Lung microvascular endothelial cell (primary cell): ENCODE measurements at places on chromosomes 7 and 10.
A peak's percentile ranks its signal among the peaks of the same experiment; 100 is the strongest.

- peak; percentile 72 for DNase-seq
Observed at GRCh38 chr10:132387764-132388210, 9.2 kb upstream of the PWWP2B start.

GRCh38 chr10:35726846-35727245 is 84.8 kb upstream of the FZD8 start:
- DNase-seq: no peak

GRCh38 chr10:90855126-90855525 is 2.7 kb downstream of the HTR7 start:
- no peak for DNase-seq

GRCh38 chr10:62380016-62380415 is 5.8 kb downstream of the ZNF365 start:
- DNase-seq: no peak

- DNase-seq: no peak
Observed at GRCh38 chr7:157521061-157521731, 184.4 kb downstream of the DNAJB6 start.

GRCh38 chr10:80154978-80155695 is 22.6 kb downstream of the PLAC9 start:
- no peak for DNase-seq
